NCI-H1092 treated with DMSO at 0.1 percent for 48 hours (cell line): ENCODE measurements at places on chromosomes 1 and 21.

- DNase-seq = peak; percentile 28
These were observed 32.4 kb upstream of the MGST3 start for GRCh38 chr1:165598676-165599059.

DNA sequence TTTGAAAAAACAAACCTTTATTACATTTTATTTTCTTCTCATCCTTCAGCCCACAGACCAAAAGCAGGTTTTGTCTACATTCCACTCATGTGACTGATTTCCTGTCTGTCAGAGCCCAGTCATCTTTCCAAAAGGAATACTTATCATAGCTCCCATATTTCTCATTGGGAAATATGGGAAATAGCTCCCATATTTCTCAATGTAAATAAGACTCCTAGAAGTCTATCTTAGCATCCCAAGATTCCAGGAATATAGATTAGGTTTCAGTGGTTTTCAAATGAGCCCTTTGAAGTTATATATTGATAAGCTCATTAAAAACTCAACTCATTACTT, 19.1 kb upstream of the NRDC start:
- no peak for DNase-seq

GRCh38 chr1:196193896-196194559, 414.2 kb downstream of the KCNT2 start:
- DNase-seq = no peak

- DNase-seq = no peak
These were observed 82.6 kb downstream of the GPR161 start for GRCh38 chr1:168054117-168054516.

DNA sequence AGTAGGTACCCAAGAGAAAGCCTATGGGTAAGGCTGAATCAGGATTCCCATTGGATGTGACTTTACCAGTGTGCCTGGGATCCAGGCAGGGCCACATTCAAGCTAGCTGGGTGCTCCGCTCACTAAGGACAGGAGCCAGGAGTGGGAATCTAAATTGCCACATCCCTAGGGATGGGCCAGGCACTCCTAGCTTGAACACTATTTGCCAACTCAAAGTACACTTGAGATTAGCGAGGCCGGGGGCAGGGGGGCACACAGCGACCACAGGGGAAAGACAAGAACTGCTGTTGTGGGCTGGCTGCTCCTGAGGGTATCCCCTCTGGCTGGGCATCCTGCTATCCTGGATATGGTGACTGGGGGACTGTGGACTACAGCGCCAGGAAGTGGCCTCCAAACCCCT, 4.3 kb downstream of the SLC45A3 start:
- DNase-seq = no peak

DNA sequence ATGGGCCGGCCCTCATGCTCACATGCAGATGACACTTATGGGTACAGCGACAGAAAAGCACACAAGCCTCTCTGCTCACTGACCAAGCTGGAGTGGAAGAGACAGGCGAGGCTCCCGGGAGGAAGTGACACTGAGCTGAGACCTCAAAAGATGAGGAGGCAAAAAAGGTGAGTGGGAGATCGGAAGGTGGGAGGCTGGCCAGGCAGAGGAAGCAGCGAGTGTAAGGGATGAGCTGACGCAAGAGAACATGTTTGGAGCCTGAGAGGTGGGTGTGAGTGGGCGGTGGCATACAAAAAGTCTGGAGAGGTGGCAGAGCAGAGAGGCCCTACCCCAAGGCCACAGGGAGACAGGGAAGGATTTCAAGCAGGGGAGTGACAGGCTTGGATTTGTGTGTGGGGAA, 18.2 kb upstream of the CDCP2 start:
- no peak for DNase-seq

DNA sequence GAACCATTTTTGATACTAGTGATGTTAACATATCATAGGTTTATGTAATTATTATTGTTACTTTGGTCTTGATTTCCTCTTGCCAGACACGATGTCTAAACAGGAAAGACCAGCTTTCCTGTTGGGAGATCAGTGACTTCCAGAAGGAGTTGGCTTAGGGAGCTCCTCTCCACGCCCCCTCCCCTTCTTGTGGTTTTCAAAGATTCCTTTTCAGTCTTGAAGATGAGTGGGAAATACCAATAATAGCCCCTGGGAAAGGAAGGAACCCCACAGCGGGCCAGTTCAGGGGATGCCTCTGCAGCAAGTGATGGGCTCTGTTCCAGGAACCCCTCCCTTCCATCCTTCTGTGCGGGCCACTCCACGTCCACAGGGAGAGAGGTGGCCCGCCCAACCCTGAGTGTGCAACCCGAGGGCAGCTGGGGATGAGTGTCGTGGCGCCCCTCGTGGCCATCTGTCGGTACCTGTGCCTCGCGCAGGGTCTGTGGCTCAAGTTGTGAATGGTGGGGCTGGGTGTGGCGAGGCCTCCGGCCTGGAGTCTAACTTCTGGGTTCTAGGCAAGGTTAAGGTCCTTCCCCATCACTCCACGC, 65.7 kb downstream of the TLR5 start:
- no peak for DNase-seq

- DNase-seq = no peak
These were observed 94.7 kb upstream of the ACTRT2 start for GRCh38 chr1:2926447-2927055.

- no peak for DNase-seq
These were observed 116.4 kb downstream of the GDAP2 start for GRCh38 chr1:117812869-117813511.

DNA sequence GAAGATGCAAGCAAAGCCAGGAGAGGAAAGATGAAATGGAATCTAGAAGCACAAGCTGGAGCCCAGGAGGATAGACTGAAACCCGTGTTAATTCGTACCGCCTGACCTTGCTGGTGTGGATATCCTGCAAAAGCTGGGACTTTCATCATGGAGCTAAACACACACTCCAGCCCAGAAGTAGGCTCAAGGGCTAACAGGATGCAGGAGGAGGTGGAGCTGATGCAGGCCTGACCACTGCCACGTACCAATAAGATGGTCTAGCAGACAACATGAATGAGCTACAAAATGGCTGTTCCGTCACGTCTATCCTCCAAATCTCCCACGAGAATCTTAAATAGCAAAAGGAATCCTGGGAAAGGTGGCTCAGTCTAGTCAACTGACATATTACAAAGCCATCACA, 270.3 kb downstream of the SDCCAG8 start:
- no peak for DNase-seq

DNA sequence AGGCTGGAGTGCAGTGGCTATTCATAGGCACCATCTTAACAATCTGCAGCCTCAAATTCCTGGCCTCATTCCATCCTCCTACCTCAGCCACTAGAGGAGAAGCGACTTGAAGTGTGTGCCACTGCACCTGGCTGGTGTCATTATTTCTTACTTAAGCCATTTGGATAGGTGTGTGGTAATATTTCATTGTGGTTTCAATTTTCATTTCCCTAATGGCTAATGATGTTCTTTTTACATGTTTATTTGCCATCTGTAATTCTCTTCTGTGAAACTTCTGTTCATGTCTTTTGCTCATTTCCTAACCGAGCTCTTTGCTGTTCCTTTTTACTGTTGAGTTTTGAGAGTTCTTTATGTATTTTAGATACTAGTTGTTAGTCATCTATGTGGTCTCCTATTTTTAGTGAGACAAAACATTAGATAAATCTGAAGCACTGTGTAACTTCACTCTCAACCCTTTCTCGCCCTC, 66.8 kb downstream of the SLC27A3 start:
- DNase-seq = peak; percentile 34

- no peak for DNase-seq
These were observed 38.4 kb downstream of the IGSF21 start for GRCh38 chr1:18145851-18146618.

GRCh38 chr1:53729456-53730223, 9.3 kb downstream of the GLIS1 start:
- no peak for DNase-seq

DNA sequence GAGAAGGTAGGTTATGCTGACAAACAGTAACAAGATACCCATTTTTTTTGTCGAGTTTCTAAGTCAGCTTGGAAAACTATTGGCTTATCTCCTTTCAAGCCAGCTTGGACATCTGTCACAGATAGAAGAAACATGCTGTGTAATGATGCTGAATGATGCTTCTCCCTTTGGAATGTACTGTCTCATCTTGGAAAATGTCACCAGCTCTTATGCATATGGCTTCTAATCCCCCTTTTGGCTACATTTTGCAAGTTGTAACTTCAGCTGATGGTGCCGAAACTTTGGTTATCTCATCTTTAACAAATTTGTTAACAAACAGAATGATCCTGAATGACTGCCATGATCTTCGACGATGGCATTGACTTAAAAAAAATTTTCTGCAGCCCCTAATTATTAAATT, 68.8 kb upstream of the ST6GALNAC3 start:
- no peak for DNase-seq

- no peak for DNase-seq
These were observed 23.7 kb upstream of the SLC45A1 start for GRCh38 chr1:8294170-8294697.

- no peak for DNase-seq
These were observed 187.8 kb downstream of the LRRIQ3 start for GRCh38 chr1:74010206-74010605.

- DNase-seq = no peak
These were observed 2.3 kb downstream of the SRM start for GRCh38 chr1:11057477-11057876.

DNA sequence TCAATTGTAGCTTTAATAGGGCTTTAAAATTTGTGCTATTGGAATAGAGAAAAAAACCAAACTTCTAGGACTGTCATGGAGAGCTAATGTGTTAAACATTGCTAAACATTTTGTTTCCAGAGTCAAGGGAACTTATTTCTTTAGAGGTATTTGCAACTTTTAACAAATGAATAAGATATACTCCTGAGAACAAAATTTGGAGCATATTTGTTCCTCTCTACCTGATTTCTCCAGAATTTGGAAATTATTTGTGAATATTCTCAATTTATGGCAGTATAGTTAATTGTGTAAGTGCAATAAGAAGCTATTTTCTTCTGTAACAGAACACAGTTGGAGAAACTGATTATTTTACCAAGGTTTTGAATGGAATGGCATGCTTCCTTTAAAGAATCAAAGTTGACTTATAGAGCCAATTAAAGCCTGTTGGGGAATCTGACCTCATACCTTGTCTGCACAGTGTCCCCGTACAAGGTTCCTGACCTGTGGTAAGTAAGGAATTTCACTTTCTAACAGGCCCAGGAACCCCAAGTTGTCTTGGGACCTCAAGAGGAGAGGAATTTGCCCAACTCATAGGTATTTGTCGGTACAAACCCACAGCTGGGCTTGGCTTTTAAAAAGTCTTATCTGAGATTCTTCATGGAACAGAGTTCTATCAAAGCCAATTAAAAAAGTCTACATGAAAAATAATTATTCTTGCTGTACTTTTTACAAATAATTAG, 72.6 kb upstream of the CSF1 start:
- no peak for DNase-seq

DNA sequence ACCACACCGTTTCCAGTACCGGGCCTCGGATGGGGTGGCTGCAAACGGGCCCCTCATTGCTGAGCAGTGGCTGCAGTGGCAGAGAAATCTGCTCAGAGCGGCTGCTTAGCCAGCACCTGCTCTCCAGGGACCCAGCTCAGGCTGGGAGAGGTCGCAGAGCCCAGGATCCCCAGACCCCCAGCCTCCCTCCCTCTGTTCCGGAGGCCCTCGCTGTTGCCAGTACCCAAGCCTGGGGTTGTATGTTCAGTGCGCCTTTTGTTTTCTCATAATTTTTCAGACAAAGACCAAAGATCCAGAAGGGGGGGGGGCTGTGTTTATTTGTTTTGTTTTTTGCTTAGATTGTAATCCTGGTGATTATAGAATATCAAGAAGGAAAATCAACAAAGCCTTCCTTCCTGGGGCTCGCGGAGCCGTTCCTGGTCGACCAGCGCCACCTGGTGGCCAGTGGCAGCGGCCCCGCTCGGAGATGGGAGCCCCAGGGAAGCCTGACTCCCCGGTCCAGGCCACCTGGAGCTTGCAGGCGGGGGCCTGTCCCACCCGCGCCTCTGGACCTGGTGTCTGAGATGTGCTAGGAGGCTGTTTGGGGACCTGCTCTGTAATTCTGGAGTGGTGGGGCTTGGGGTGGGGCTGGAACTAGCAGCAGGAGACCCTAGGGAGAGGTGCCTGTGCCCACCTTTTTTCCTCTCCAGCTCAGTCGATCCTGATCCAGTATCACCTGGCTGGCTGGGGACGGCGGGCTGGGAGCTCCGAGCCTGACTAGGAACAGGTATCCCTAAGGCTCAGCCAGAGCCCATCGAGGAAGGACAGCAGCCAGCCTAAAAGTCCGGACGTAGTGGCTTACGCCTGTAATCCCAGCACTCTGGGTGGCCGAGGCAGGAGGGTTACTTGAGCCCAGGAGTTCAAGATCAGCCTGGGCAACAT, 123.9 kb upstream of the VAMP3 start:
- peak; percentile 76 for DNase-seq

GRCh38 chr1:200328379-200328778, 81.5 kb downstream of the ZNF281 start:
- DNase-seq = no peak

DNA sequence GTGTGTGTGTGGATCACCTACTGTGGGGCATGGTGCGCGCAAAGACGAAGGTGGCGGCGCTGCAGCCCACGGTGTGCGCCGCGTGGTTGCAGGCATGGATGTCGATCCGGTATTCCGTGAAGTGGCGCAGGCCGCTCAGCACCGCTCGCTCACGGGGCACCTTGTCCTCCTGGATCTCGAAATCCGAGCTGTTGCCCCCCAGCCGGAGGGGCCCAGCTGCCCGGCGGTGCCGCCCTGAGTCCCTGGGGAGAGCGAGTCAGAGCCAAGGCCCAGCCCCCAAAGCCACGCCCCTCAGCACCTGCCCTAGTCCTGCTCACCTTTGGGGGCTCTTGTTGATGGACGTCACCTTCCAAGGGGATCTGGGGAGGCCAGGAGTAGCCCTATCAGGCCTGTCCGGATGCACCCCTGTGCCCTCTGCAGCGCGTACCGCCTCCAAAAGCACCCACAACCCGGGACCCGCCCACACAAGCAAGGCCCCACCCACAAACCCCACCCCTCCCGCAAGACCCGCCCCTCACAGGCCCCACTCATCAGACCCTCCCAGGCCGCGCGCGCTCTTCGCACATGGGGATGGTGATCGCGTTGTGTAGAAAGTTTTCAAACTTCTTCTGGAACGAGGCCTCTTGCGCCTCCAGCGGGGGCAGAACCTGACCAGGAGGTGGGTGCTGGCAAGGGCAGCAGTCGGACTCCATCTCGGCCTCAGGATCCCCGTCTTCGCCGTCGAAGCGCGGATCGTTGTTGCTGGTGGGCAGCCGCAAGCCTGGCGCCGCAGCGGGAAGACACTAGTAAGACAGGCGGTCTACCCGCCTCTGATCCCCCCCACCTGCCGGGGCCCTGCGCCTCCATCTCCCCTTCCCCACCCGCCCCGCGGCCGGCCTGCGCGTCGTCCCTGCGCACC, 13.6 kb downstream of the INSRR start:
- DNase-seq = no peak

GRCh38 chr1:217313096-217313495, 317.8 kb downstream of the GPATCH2 start:
- no peak for DNase-seq

DNA sequence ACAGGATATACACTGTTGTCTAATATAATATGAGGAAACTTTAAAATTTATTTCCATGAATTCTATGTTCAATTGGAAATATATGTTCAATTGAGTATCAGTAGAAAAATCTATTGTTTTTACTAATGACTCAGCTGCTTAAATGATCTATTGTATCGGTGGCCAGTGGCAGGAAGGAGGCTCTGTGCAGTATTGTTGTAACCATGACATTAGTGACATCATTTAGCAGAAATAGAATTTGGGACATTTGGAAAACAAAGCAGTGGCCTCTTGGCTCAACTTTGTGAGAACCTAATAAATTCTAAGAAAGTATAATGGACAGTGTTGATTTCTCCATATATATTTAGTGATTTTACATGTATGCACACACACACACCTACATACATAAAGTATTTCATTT, 257.4 kb downstream of the PDE4B start:
- DNase-seq = no peak

- no peak for DNase-seq
These were observed at the start of gene CLDN14 for GRCh38 chr21:36479415-36480402. Gene CLDN14 (minus strand): TSS chr21:36480122. CDS start chr21:36461695, 18,427 bp downstream.

GRCh38 chr1:7664893-7665250, 106.2 kb upstream of the VAMP3 start:
- no peak for DNase-seq
